ENCODE measurements at places on chromosomes 2 and 18.

DNA sequence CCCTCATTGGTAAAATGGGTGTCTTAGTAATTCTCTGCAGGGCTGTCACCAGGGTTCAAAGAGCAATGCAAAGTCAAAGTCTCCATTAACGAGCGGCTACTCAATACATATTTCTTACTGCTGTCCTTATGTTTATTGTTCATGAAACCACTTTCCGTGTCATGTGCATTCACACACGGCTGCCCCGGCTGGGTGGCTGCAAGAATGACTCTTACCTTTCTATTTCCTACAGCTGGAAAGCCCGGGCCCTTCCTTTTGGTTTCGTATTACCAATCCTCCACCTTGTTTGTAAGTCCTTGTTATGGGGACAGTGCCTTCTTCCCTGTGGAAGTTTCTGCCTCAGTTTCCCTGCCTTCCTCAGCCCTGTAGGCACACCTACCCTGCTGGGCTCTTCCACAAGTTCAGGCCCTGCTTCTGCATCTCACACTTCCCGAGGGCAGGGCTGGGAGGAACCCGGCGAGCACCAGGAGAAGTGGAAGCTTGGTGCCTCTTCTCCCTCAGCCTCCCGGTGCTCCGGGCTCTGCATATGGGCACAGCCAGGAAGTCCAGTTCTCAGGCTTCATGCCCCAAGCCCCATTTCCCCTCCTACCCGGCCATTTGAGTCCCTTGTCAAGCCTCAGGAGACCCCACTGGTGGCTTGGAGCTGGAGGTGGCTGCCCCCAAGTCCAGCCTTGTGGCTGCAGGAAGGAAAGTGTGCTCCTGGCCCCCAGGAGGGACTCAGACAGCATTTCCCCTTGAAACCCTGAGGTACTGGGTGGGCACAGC lies 18.7 kb upstream of the ACKR3 start:
- no peak for DNase-seq

GRCh38 chr2:30979822-30980245 lies 158.4 kb downstream of the GALNT14 start:
- DNase-seq, result peak; percentile 84

GRCh38 chr2:84194949-84195644 lies 264.0 kb downstream of the SUCLG1 start:
- DNase-seq, result no peak

DNA sequence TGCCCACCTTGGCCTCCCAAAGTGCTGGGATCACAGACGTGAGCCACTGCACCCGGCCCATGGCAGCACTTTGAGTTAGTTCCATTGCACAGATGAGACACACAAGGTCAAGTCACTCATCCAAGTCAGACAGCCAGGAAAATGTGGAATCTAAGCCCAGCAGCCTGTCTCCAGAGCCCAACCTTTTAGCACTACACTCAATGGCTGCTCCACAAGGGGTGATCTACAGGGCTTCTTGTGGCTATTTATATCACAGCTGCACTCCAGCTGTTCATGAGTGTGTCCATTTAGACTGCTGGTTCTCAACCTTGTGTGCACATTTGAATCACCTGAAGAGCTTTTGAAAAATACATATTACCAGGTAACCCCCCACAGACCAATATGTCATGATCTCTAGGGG lies 72.9 kb upstream of the RPL31 start:
- DNase-seq, result no peak

DNA sequence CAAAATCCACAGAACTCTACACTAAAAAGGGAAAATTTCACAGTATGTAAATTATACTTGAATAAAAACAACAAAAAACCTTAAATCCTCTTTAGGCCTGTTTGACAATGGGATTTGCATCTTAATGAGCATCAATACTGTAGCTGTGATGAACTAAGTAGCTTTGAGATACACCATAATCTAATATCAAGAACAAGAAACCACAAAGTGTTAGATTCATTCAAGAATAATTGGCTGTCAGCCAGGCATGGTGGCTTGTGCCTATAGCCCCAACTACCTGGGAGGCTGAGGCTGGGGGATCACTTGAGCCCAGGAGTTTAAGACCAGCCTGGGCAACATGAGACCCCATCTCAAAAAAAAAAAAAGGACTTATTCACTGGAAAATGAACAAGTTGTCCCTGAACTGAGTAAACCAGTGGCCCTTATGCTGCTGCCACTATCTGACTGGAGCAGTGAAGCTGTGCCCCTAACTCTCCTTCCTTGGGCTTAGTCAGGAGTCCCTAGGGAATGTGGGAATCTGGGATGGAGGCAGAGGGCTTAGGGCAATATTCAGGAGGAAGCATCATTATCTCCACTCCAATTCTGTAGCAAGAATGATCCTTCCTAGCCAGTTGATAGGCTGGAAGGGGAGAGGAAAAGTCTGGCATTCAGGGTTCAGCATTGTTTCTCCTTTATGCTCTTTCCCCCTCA lies 88.5 kb downstream of the PRKCE start:
- DNase-seq, result no peak

- DNase-seq, result peak; percentile 2
Measured at GRCh38 chr2:161943011-161943410, 131.0 kb downstream of the DPP4 start.

GRCh38 chr18:5103693-5104092 lies 93.4 kb downstream of the AKAIN1 start:
- DNase-seq, result no peak

DNA sequence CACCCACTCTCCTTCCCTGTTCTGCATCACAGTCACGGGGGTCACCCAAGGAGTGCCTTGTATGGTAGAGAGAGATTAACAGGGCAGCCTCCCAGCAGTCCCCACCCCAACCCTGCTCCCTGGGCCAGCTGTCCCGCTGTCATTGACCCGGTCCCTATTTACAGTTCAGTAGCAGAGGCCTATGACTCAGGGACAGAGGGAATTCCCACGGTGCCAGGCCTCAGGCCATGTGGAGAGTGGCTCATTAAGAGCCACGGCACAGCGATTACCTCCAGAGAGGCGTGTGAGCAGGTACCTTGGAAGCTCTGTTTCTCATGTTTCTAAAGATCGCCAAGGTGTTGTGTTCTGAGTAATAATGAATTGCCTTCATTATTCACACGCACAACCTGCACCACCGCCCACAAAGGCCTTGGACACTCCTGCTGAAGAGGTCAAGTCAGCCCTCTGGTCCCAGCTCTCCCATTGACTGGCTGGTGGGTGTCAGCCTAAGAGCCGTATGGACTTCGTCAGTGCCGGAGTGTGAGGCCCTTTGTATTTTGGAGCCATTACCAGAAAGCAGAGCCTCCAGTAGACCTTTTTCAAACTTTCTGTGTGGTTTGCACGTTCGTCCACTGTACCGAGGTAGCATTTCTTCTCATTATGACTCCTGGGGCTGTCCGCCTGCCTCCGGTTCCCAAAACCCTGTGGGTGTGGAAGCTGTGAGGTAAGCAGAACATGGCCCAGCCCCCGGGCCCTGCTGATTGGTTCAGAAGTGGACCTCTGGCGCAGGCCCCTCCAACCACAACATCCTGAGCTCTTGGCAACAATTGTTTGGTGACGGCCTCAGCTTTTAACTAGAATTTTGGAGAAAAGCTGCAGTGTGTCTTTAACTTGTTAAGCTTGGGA lies 47.0 kb downstream of the SERTAD2 start:
- DNase-seq, result peak; percentile 93

DNA sequence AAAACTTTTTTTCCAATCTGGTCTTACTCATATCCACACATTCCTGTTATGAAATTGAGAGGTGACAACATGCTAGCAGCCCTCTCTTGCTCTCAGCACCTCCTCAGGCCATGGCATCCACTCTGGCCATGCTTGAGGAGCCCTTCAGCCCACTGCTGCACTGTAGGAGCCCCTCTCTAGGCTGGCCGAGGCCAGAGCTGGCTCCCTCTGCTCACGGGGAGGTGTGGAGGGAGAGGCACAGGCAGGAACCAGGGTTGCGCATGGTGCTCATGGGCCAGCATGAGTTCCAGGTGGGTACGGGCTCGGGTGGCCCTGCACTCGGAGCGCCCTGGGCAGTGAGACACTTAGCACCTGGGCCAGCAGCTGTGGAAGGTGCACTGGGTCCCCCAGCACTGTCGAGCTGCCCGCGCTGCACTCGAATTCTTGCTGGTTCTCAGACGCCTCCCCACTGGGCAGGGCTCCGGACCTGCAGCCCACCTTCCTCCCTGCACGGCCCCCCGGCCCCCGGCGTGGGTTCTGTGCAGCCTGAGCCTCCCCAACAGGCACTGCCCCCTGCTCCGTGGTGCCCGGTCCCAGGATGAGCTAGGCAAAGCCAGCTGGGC lies 1669.6 kb upstream of the CELF4 start:
- no peak for DNase-seq

DNA sequence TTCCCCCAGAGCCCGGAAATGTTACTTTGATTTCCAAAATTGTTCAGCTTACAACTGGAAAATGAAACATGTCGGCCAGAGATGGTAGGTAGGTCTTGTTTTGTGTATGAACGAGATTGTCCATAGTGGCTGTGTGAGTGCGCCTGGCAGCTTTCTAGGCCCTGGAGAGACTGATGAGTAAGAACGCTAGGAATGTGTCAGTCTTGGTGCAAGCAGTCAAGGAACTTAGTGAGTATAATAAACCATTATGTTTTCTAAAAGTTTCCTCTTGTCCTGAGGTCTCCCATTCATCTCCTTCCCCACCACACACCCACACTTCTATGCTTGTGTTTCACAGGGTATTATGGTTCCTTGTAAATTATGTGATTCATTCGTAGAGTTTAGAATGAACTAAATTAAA lies 234.2 kb downstream of the CDH2 start:
- DNase-seq, result no peak

DNA sequence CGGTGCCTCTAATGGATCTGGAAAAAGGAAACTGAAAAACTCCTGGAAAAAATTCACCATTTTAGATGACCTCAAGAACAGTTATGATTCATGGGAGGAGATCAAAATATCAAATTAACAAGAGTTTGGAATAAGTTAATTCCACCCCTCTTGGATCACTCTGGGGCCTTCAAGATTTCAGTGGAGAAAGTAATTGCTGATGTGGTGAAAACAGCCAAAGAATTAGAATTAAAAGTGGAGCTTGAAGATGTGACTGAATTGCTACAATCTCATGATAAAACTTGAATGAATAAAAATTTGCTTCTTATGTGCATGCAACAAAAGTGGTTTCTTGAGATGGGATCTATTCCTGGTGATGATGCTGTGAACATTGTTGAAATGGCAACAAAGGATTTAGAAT lies 974.4 kb upstream of the GYPC start:
- no peak for DNase-seq

All from GM03348 (cell line).